Umbilical cord (tissue), 2 donors: ENCODE measurements at places on chromosomes 5 and 9.
A peak's percentile ranks its signal among the peaks of the same experiment; 100 is the strongest.

GRCh38 chr5:77139001-77139400 is 51.9 kb upstream of the ZBED3 start:
- peak; percentile 17 for DNase-seq

- no peak for DNase-seq
Measured at GRCh38 chr5:10856071-10856470, 95.0 kb upstream of the DAP start.

GRCh38 chr5:135557076-135557838 is 21.5 kb upstream of the NEUROG1 start:
- no peak for DNase-seq

- DNase-seq = peak; percentile 57
Measured at GRCh38 chr9:89810431-89810830, 205.6 kb downstream of the GADD45G start.

GRCh38 chr5:83576341-83576740 is 104.8 kb downstream of the VCAN start:
- no peak for DNase-seq

- peak; percentile 23 for DNase-seq
Measured at GRCh38 chr9:125749951-125750626, 2.9 kb downstream of the PBX3 start.

DNA sequence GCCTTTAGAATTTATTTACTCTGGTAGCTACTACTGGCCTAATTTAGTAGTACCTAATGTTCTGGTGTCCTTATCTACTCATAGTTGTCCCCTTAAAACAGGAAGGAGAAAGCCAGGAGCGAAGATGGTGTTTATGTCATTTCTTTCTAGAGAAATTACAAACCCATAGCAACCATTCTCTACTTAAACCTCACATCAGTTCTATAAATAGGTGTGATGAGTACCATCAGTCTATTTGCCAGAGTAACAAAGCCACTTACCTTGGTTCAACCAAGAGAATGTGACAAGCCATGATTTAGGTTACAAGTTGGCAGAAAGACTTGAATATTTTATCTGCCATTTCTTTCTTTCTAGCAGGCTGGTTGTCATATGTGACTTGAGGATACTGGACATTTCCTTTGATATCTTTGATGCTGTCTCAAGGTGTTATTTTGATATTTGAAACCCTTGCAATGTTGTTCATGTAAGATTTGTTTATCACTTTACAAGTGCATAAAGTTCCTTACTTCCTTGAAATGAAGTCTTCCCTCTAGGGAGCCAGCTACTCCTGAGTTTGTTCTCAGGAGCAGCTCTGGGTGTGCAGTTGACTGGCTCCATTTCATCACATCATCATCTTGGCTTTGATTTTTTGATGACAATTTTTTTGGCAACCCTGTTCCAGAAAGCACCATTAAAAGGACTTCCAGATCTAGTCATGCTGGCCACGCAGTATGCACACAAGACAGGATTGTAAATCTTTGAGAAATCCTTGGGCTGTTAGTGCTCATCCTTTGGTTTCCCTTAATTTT is 286.8 kb downstream of the ARHGAP26 start:
- DNase-seq = no peak

GRCh38 chr9:99833735-99834134 is 12.1 kb downstream of the NR4A3 start:
- DNase-seq = no peak

GRCh38 chr5:139961435-139962157 is 81.5 kb downstream of the NRG2 start:
- DNase-seq = no peak
